CD4-positive, alpha-beta memory T cell (primary cell): ENCODE measurements at places on chromosomes 12 and 14.

- DNase-seq: no peak
These were observed 479.8 kb downstream of the FUT8 start for GRCh38 chr14:65892315-65892714.

DNA sequence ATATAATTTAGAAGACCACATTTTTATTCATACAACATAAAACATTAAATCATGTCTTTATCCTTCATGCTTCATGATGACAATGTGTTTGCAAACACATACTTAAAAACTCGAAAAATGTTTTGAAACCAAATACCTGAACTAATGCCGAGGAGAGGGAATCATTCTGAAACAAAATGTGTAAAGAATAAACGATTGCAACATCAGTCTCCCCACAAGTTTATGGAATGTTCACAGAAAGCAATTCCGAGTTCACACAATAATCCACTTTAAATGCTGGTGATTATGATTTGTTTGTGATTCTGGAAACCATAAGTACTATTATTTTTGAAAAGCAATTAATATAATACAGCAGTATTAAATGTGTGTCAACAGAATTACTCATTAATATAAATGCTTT, 84.5 kb upstream of the PDZRN4 start:
- no peak for DNase-seq

GRCh38 chr12:128844031-128844635, 9.1 kb upstream of the GLT1D1 start:
- no peak for DNase-seq

DNA sequence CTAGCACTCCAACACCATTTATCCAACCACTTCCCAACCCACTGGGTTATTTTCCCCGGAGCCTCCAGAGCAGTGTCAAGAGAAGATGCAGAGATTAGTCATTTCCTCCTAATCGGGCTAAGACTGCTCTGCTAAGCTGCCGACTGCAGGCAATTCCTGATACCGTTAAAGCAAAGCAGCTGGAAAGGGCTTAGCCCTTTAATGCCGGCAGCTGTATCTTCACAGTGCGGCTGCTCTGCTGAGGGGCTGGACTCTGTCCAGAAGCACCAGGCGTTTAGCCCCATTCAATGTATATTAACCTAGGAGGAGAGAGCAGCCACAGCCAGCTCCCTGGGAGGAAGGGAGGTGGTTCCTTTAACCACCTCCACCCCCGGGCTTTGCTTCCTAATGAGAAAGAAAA, 11.1 kb downstream of the AQP6 start:
- no peak for DNase-seq

- no peak for DNase-seq
These were observed 43.5 kb downstream of the DNAI7 start for GRCh38 chr12:25151476-25151875.

GRCh38 chr12:111471236-111471635, 65.5 kb downstream of the SH2B3 start:
- DNase-seq: no peak
